Activated CD8-positive, alpha-beta memory T cell treated with anti-CD3 and anti-CD28 coated beads for 1 hour (primary cell): ENCODE measurements at places on chromosomes 11 and 22.

- no peak for DNase-seq
Observed at GRCh38 chr22:33337524-33337923, 279.3 kb upstream of the SYN3 start.

DNA sequence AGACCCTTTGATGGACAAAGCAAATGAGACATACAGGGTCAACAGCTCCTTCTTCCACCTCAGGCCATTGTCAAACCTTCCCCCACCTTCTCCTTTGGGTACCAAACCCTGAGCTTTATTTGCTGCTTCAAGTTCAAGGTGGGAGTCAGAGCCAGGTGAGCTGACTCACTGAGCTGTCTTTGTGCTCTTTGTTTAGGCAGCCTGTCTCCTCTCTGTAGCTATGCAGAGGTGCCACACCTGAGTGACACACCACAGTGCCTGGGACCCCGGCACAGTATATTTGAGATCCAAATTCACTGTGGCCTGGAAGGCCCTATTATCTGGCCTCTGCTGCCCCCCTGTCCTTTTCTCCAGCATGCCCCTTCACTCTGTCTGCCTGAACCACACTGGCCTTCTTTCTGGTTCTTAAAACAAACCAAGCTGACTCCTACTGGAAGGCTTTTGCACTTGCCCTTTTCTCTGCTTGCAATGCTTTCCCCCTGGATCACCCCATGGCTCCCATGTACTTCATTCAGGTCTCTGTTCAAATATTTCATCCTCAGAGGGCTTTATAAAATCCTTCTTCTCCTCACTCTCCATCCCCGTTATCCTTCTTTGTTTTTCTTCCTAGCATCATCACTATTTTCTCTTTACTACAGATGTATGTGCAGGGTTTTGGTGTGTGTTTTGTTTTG is 16.1 kb downstream of the LMO2 start:
- DNase-seq = no peak

- no peak for DNase-seq
Observed at GRCh38 chr11:109326781-109327180, 95.2 kb upstream of the C11orf87 start.

GRCh38 chr11:65918211-65919140 is at the start of gene C11orf68:
Gene C11orf68 (minus strand): TSS chr11:65919062. CDS start chr11:65919031, 31 bp downstream.
- no peak for DNase-seq
